Activated CD4-positive, alpha-beta T cell treated with anti-CD3 and anti-CD28 coated beads, Interleukin-2, amount 10 ng/mL, durations not matched to agents 7 days and 5 days (primary cell): ENCODE measurements at places on chromosomes 3 and 15. TPM values are rescaled to one million over a fixed set of nuclear protein-coding genes. Genes with fewer than 3 reads are reported as not detected.

The FSD2 gene
- total RNA-seq = not detected

The ZNF619 gene
- total RNA-seq = 9.5 TPM

The NR2F2 gene
- not detected for total RNA-seq

The PPP1R2 gene
- 94.3 TPM for total RNA-seq

The PROS1 gene
- 0.20 TPM for total RNA-seq

DNA sequence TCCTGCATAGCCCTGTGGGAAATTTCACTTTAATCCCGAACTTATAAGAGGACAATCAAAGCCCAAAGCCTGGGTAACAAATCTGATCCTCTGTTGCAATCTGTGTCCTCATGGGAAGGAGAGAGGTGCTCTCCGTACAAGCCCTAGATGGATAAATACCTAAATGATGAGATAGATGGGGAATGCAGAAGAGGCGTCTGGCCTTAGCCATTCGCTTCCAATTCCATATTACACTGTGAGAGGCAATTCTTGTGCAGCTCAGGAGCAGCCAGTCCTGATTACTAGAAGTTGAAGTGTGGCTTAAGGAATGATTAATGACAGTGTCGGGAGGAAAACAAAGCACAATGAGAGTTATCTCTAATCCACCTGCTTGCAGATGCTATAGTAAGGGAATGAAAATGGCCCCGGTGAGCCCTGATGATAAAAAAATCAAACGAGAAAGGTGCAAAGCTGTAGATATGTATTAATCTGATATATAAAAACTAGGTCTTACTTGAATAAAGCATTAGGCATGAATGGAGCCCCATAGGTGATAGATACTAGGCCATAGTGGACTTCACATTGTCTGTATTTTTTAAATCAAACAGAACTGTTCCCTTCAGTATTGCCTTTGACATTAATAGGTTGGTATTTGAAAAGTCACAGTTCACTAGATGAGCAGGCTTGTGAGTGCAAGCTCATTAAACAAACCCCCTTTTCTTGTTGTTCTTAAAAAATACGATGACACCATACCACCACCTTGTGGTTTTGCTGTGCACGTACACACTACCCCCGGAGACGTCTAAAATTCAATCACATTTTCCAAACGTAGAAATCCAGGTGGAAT lies 54.2 kb upstream of the TMCO5A start:
- H3K27ac ChIP-seq = no peak overlapping the region
- H3K4me1 ChIP-seq = no peaks in the 10 kb centered on the region

- H3K27me3 ChIP-seq = peaks cover 4% of the 10 kb centered on the region
- H3K27ac ChIP-seq = no peak overlapping the region
- DNase-seq = no peak
- H3K4me1 ChIP-seq = peaks cover 20% of the 10 kb centered on the region
- H3K4me3 ChIP-seq = no peak overlapping the region
Observed at GRCh38 chr3:122231465-122232157, 48.1 kb downstream of the CASR start.

GRCh38 chr15:57223887-57224286 lies 152.4 kb upstream of the CGNL1 start:
- no peaks in the 10 kb centered on the region for H3K36me3 ChIP-seq
- H3K4me3 ChIP-seq = no peak overlapping the region
- H3K27ac ChIP-seq = no peak overlapping the region
- DNase-seq = no peak

DNA sequence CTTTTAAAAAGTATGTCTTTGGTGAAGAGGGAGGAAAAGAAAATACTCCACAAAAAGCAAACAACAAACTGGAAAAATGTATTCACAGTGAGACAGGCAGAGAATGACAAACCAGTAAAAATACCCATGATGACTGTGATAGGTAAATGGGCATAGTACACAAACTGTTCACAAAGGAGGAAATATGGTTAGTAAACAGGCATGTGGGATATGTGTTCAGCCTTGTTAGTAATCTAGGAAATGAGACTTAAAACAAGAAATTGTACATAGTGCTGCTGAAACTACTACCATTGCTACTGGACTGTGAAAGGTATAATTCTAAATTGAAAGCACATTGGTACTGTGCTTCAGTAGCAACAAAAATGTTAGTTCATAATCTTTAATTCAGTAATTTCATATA lies 50.1 kb downstream of the UBE2E2 start:
- no peaks in the 10 kb centered on the region for H3K36me3 ChIP-seq
- H3K4me3 ChIP-seq = no peak overlapping the region
- no peak overlapping the region for H3K27ac ChIP-seq
- peaks cover 3% of the 10 kb centered on the region for H3K4me1 ChIP-seq
- DNase-seq = no peak

GRCh38 chr3:40129981-40130380 lies 179.5 kb upstream of the EIF1B start:
- no peak for DNase-seq
- no peaks in the 10 kb centered on the region for H3K27me3 ChIP-seq
- no peaks in the 10 kb centered on the region for H3K36me3 ChIP-seq
- H3K4me1 ChIP-seq = no peaks in the 10 kb centered on the region

DNA sequence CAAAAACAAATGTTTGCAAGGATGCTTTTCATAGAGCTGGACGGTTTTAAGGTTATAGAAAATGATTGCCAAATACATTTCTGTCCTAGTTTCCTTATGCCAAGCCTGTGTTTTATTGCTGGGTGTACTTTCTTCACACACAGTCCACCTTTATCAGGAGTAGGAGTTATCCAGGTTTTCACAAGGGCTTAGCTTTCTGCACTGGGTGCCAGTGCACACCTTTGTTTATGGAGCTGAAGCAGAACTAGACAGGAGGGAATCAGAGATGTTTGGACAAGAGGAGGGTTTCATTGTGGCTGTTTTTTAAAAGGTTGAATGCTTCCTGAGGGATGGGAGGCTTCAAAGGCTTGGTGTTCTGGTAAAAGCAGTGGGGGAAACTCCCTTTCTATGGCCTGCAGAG lies 29.5 kb upstream of the FAM3D start:
- DNase-seq = no peak
- no peaks in the 10 kb centered on the region for H3K27me3 ChIP-seq
- H3K27ac ChIP-seq = no peak overlapping the region

- H3K4me3 ChIP-seq = no peak overlapping the region
- no peaks in the 10 kb centered on the region for H3K36me3 ChIP-seq
- no peak overlapping the region for H3K27ac ChIP-seq
- peaks cover 3% of the 10 kb centered on the region for H3K27me3 ChIP-seq
- H3K4me1 ChIP-seq = peaks cover 4% of the 10 kb centered on the region
Observed at GRCh38 chr3:38644016-38644661, 5.3 kb downstream of the SCN5A start.

- no peak for DNase-seq
- no peaks in the 10 kb centered on the region for H3K36me3 ChIP-seq
- no peak overlapping the region for H3K4me3 ChIP-seq
- H3K27ac ChIP-seq = no peak overlapping the region
- no peaks in the 10 kb centered on the region for H3K4me1 ChIP-seq
- no peaks in the 10 kb centered on the region for H3K27me3 ChIP-seq
Observed at GRCh38 chr3:123679712-123680386, 95.0 kb upstream of the HACD2 start.

DNA sequence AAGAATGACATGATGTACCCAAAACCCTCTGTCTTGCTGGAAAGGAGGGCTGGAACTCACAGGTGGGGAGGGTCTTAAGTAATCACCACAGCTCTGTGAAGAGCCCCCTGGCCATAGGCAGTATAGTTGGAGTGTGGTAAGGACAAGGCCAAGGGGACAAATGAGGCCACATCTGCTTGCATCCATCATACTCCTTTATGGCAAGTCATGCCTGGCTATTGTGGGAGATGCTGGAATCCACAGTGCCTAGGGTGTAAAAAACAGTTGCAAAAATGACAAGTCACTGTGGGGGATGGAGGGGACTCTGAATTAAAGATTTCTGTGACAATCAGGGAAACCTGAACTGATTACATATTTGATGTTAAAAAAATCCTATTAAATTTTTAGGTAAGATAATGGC lies 258.5 kb downstream of the KCNMB2 start:
- H3K36me3 ChIP-seq = no peaks in the 10 kb centered on the region
- no peak overlapping the region for H3K27ac ChIP-seq
- H3K4me1 ChIP-seq = no peaks in the 10 kb centered on the region
- no peaks in the 10 kb centered on the region for H3K27me3 ChIP-seq

DNA sequence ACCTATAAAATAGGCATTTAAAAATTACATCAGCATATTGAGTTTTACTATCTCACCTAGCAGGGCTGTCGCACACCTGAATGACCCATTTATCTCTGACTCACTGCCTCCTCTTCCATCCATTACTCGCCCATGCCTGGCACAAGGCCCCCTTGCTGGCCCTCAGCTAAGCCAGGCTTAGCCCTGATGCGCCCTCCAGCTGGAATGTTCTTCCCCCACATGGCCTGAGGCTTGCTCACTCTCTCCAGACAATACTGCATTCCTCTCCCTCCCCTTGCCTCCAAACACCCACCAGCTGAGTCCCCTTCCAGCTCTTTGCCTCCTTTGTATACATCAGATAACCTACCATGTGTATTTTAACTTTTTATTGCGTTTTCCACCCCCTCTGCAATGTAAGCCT lies 7.2 kb downstream of the SH3BP5 start:
- no peak overlapping the region for H3K4me3 ChIP-seq
- peaks cover 59% of the 10 kb centered on the region for H3K36me3 ChIP-seq
- no peaks in the 10 kb centered on the region for H3K27me3 ChIP-seq
- H3K27ac ChIP-seq = peak overlapping the region; percentile 64
- no peak for DNase-seq
- H3K4me1 ChIP-seq = peaks cover 62% of the 10 kb centered on the region

DNA sequence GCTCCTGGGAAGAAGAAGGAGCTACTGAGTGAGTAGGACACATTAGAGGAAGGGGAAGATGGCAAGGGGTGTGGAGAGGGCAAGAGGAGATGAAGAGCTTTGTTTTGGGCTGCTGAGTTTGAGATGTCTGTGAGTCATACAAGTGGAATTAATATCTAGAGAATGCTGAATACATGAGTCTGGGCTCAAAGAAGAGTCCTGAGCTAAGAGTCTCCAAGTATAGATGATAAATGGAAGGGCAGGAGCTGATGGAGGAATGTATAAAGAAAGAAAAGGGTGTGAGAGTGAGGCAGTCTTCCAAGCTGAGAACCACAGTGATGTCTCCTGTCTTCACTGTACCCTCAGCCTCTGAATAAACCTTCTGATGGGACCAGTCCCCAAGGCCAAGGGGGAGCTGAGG lies 205.5 kb upstream of the MRPL3 start:
- no peaks in the 10 kb centered on the region for H3K27me3 ChIP-seq
- no peak for DNase-seq
- H3K4me3 ChIP-seq = no peak overlapping the region
- no peak overlapping the region for H3K27ac ChIP-seq
- no peaks in the 10 kb centered on the region for H3K4me1 ChIP-seq
- no peaks in the 10 kb centered on the region for H3K36me3 ChIP-seq

DNA sequence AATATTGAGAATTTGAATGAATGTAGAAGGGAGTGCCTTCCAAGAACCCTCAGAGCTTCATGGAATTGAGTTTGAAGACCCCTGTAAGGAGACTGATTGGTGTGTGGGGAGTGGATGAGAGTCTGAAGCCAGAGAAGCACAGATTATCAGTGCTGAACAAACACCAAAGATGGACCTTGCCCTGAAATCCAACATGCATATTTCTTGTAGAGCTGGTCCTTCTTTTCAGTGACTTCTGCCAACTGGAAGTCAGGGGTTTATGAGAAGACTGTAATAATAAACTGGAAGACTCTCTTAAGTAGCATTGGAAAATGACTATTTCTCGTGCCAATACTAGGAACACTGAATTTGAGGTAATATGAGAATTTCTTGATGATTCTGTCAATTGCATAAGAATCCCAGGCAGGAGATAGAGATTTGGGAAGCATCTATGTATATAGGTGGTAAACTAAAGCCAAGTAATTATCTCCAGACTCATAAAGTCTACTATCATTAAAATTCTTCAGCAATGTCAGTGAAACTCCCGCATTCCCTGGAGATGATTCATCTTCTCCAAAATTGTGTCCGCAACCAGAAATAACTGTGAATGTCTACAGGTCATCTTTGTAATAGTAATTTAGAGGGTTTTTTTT lies 213.8 kb downstream of the IL5RA start:
- H3K4me3 ChIP-seq = no peak overlapping the region
- no peak for DNase-seq
- H3K4me1 ChIP-seq = no peaks in the 10 kb centered on the region
- no peaks in the 10 kb centered on the region for H3K36me3 ChIP-seq

DNA sequence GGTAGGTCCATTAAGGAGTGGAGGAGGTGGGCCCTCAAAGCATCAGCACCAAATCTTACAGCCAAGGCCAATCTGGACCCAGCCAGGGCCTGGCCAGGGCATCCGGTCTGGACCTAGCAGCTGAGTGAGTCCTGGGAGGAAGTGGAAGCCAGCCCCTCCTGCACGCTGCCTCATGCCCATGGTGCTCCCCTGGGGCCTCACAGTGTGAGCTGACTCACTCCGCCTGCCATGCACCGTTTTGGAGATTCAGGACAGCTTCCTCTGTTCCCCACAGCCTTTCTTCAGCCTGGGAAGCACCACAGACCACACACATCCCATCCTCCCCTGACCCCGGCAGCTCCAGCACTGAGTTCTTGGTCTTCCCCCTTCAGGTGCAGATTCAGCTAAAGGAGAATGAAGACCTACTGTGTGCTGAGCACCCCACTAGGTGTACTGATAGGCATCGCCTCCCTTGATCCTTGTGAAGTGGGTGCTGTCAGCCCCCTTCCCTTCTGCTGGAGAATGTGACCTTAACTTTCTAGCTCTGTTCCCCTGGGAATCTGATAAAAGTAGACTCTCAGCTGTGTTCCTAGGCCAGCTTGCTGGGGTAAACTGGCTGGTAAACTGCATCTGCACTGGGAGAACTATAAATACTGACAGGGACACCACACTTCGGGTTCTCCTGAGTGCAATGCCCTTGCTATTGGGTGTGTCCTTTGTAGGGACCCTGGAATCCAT lies 36.8 kb upstream of the SEC13 start:
- H3K36me3 ChIP-seq = no peaks in the 10 kb centered on the region
- peaks cover 2% of the 10 kb centered on the region for H3K27me3 ChIP-seq
- no peak overlapping the region for H3K4me3 ChIP-seq
- no peaks in the 10 kb centered on the region for H3K4me1 ChIP-seq

- no peak for DNase-seq
- H3K27ac ChIP-seq = no peak overlapping the region
- peaks cover 9% of the 10 kb centered on the region for H3K36me3 ChIP-seq
- H3K4me1 ChIP-seq = peaks cover 33% of the 10 kb centered on the region
Observed at GRCh38 chr15:62051166-62051565, 9.1 kb downstream of the VPS13C start.

- no peak overlapping the region for H3K27ac ChIP-seq
- H3K4me1 ChIP-seq = peaks cover 10% of the 10 kb centered on the region
- H3K27me3 ChIP-seq = no peaks in the 10 kb centered on the region
Observed at GRCh38 chr15:48324949-48325348, 6.3 kb upstream of the DUT start.

DNA sequence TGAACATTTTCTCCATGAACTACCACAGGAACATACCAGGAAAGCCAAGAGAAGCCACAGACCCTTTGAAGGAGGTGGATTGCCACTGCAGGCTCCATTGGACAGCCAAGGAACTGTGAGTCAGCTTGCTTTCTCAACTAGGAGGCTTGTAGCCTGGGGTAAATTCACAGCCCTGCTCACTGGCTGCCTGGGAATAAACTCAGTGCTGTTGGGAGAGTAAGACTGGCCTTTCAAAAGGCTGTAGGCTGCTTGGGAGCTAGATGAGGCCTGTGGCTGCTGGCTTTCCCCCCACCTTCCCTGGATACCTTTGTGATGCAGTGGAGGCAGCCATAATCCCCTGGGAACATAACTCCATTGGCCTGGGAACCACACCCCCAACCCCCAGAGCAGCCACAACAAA lies 223.5 kb upstream of the RBMS3 start:
- H3K27ac ChIP-seq = no peak overlapping the region
- no peaks in the 10 kb centered on the region for H3K36me3 ChIP-seq
- no peaks in the 10 kb centered on the region for H3K27me3 ChIP-seq
- H3K4me1 ChIP-seq = no peaks in the 10 kb centered on the region

GRCh38 chr3:151209654-151210053 lies 6.6 kb upstream of the GPR171 start:
- H3K4me1 ChIP-seq = peaks cover 69% of the 10 kb centered on the region
- H3K36me3 ChIP-seq = peaks cover 11% of the 10 kb centered on the region
- peak overlapping the region; percentile 30 for H3K4me3 ChIP-seq
- no peak for DNase-seq
- H3K27me3 ChIP-seq = no peaks in the 10 kb centered on the region
- peak overlapping the region; percentile 87 for H3K27ac ChIP-seq
